ENCODE measurements at places on chromosomes 5 and 9. TPM values are rescaled to one million over a fixed set of nuclear protein-coding genes. Genes with fewer than 3 reads are reported as not detected.

DNA sequence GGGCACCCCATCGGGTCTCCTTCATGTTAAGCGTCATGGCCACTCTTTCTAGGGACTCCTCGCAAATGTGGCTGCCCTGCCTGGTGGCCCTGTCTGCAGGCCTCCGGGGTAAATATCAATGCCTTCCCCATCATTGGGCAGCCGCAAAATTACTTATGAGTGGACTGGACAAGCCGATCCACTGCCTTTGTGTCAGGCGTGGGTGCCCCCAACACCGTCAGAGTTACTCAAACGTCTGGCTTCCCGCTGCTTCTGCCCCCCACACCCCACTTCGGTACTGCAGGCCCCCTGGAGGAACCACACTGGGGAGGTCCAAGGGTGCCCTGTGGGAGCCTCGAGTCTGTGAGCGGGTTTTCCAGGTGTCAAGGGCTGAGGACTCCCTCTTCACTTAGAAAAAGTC is 3.8 kb downstream of the LHX3 start:
- no peak for DNase-seq

DNA sequence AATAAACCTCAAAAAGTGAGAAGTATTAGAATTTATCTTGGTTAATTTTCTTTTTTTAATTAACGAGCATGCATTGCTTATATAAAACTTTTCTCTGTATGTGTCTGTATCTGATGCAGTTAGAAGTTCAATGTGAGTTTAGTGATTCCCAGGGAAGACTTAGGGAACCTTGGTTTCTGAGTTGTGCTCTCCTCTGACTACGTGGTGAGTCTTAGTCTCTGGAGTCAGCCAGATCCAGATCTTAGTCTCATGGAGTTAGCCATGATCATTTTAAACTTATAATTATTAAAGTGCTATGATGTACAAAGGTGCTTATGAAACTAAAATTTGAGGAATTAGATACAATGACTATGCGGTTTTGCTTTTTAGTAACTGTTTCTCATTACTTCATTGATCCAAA is 285.3 kb upstream of the DMRT1 start:
- DNase-seq: no peak

GRCh38 chr9:111399772-111400563 is 69.9 kb upstream of the OR2K2 start:
- no peak for DNase-seq

DNA sequence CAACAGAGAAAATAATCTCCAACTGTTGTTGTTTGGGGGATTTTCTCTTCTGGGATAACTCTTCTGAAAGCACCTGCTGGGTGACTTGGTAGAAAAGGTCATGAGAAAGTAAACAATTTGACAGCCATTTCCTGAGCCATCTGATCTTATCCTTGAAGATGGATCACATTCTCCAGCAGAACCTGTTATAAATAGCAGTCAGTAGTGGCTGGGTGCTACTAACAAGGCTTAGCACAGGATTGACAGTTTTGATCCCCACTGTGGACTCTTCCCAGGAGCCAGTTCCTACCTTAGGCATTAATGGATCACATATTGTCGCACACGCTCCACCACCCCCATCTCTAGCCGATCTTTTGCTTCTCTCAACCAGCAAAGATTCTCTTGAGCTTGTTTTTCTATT is 220.2 kb downstream of the PLK2 start:
- DNase-seq: no peak

DNA sequence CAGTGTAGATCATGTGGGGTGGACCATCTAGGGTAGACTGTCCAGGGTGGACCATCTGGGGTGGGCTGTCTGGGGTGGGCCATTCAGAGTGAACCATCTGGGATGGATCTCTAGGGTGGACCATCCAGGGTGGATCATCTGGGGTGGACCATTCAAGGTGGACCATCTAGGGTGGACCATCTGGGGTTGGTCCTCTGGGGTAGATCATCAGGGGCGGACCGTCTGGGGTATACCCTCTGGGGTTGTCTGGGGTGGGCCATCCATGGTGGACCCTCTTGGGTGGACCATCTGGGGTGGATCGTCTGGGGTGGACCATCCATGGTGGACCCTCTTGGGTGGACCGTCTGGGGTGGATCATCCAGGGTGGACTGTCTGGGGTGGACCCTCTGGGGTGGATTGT is 64.3 kb downstream of the KCNT1 start:
- no peak for DNase-seq

DNA sequence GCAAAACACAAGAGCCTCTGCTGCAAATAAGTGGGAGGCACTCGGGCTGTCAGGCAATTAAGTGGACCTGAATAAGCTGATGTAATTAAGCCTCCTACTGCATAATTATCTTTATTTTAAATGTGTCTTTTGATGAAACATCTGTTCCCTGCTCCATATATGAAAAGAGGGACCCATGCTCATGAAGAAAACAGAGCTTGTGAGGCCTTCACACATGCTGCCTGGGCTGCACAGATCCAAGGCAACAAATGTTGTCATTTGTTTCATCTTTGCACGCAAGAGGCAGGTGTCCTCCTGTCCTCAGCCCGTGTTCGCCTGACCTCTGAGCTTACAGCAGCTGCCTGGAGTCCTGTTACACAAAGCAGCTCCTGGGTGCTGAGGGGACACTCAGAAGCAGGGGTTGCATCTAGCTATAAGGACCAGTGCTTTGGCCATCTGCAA is 381.1 kb downstream of the ZNF608 start:
- DNase-seq: no peak

The LECT2 gene
- total RNA-seq: not detected

The STING1 gene
- total RNA-seq: 31.9 TPM

The C9 gene
- not detected for total RNA-seq

The DOLPP1 gene
- total RNA-seq: 6.0 TPM

The RGMB gene
- 28.9 TPM for total RNA-seq

The TAL2 gene
- total RNA-seq: not detected
